HS-5 (cell line): ENCODE measurements at places on chromosomes 1 and 21.

DNA sequence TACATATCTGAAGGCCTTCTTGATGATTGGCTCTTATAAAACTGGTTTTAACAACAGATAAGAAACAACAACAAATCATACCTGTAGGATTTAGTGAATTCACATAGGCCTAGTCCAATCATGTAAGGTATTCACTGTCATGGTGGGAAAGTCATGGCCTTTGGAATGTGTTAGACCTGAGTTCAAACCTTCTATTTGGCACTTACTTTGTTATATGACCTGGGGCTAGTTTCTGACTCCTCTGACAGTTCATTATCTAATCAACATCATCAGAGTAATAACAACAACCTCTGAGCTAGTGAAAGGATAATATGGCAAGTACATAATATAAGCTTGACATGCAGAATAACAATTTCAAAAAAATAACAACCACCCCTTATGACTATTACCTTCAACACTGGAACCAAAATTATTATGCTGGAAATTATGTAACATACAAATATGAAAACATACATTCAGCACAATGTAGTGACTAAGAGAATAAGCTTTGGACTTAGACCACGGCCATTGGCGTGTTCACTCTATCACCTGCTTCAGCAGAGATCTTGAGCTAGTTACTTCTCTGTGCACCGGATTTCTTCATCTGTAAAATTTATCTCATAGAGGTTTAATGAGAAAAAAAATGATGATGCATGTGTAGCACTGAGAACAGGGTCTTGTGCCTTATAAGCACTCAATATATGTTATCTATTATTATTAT is 597.6 kb downstream of the LMO4 start:
- DNase-seq = no peak

- DNase-seq = no peak
Measured at GRCh38 chr1:110412576-110412975, 5.1 kb upstream of the LAMTOR5 start.

DNA sequence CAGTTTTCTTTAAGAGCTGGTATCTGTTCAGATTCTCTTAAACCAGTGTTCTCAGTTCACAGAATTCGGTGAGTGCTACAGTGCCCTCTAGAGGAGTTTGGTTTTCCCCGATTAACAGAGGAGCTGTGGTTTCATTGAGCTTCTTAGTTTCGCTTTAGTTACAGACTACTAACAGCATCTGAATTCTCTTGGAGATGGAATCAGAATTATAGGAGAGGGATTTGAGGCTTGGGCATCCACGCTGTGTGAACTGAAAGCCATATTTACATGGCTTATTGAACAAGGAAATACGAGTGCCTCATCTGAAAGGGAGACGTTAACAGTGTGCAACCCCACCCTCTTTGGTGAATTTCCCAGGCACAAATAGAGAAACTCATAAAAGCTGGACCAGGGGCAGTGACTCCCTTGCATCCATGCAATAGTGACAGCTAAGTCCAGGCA is 202.0 kb downstream of the USH2A start:
- DNase-seq = peak; percentile 69

- DNase-seq = no peak
Measured at GRCh38 chr1:222919478-222919865, 104.6 kb downstream of the DISP1 start.

GRCh38 chr1:18005238-18005637 is 102.4 kb upstream of the IGSF21 start:
- no peak for DNase-seq

- DNase-seq = no peak
Measured at GRCh38 chr1:153474347-153474746, 13.9 kb upstream of the S100A7 start.

- DNase-seq = peak; percentile 80
Measured at GRCh38 chr1:165481820-165482532, 37.0 kb upstream of the RXRG start.

- no peak for DNase-seq
Measured at GRCh38 chr1:26782521-26783212, 5.1 kb upstream of the PIGV start.

DNA sequence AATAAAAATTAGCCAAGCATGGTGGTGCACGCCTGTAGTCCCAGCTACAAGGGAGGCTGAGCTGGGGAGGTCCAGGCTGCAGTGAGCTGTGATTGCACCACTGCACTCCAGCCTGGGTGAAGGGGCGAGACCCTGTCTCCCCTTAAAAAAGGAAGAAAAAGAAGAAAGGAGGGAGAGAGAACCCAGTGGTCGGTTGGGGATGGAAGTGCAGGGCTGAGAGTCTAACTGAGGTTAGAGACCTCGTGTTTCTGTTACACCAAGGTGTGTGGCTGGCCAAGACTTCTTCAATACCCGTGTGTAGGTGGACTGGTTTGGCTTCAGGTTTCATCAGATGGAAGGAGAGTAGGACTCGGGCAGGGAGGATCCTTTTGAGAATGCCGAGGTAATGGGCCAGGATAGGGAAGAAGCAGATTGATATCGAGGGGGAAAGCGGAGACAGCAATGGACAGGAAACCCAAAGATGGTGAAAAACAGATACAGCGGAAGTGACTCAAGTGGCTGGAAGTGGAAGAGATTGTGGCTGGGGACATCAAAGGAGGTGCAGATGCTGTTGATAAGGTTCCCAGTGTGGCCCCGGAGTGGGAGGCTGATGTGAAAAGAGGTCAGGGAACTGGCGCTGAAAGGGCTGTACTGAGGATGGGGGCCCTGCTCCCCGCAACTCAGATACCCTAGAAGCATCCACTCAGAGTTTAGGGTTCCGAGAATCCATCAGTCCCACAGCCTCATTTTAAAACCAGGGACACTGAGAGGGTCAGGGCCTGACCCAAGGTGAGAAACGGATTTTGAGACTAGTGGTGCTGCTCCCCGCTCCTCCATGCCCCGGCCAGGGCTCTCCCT is 681 bp upstream of the UBXN10 start:
- no peak for DNase-seq

DNA sequence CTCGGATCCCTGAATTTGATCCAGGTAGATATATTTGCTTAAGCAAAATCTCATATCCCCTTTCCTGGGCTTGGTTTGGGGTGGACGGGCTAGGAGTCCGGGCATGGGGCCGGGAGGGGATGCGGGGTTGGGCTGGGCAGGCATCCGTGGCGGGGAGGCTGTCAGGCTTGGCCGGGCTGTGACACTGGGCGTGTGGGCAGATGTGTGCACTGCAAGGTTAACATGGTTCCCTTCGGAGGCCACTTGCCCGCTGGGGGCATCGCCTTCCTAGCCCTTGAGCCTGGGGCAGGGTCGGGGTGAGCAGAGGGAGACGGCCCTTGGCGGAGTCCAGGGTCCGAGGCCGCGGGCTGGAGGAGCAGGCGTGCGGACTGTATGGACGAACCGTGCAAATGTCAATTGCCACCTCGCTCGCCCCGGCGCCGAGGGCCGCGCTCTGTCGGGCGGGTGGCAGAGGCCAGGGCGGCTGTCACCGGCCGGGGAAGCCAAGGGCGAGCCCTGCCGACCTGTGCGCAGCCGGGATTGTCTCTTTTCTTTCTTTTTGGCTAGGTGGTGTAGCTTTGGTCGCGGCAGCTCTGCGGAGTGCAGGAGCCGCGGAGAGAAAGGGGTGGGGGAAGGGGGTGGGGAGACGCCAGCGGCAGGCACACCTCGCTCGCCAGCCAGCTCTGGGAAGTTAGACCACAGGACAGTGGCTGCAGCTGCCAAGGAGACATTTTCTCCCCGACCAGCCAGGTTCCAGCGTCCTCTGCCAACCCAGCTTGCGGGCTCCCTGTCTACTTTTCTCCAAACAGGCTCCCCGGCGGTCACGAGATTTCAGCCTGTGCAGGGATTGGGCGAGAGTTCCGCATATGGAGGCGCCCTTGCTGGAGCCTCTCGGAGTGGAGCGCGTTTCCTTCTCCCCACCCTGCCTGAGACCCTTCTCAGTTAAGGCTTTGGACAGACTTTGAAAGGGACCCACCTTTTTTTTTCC is 1.3 kb downstream of the RCOR3 start:
- no peak for DNase-seq

- no peak for DNase-seq
Measured at GRCh38 chr1:30783256-30783915, 25.8 kb upstream of the LAPTM5 start.

- DNase-seq = no peak
Measured at GRCh38 chr1:5456090-5456811, 536.0 kb downstream of the NPHP4 start.

DNA sequence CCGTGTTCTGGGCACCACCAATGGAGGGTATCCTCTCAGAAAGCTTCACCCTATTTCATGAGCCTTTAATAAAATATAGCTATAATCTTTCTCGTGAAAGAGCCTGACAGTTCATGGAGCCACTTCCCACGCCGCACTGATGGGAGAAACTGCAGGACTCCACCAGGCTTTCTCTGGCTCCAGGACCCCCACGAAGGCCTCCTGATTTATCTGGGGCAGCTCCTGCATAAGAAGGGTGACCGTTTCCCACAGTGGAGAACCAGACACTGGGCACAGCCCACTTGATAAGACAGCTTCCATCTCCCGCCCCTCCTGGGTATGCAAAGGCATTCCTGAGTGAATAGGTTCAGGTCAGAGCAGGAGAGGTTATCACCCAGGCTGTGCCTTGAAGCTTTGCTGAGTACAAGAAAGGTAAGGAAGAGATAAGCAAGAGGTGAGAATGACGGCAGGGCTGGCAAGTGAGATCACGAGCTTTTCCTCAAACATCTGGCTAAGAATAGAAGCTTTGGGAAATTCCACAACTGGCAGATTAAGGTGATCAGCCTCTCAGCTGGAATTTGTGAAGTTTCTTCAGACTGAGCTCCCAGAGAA is 499.8 kb downstream of the KIF26B start:
- DNase-seq = no peak

GRCh38 chr1:244171241-244171985 is 120.3 kb downstream of the ZBTB18 start:
- DNase-seq = no peak

GRCh38 chr21:43847301-43847700 is 17.7 kb upstream of the AGPAT3 start:
- no peak for DNase-seq

DNA sequence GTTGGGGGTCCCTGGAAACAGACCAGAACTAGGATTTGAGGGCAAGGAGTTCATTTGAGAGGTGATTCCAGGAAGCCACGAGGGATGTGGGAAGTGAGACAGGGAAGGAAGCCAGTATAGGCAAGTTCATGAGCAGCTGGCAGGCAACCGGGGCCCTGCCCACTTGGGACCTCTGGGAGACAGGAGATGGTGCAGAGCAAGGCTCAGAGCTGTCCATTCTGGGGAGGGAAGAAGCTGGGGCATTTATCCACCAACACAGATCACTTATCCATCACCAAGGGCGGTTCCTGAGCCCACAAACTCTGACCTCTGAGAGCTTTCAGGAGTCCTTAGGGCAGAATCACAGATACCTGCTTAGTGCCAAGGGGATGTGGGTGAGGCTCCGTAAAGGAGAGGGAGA is 16.8 kb downstream of the EDN2 start:
- no peak for DNase-seq

GRCh38 chr1:234473118-234473517 is 5.9 kb downstream of the TARBP1 start:
- no peak for DNase-seq

DNA sequence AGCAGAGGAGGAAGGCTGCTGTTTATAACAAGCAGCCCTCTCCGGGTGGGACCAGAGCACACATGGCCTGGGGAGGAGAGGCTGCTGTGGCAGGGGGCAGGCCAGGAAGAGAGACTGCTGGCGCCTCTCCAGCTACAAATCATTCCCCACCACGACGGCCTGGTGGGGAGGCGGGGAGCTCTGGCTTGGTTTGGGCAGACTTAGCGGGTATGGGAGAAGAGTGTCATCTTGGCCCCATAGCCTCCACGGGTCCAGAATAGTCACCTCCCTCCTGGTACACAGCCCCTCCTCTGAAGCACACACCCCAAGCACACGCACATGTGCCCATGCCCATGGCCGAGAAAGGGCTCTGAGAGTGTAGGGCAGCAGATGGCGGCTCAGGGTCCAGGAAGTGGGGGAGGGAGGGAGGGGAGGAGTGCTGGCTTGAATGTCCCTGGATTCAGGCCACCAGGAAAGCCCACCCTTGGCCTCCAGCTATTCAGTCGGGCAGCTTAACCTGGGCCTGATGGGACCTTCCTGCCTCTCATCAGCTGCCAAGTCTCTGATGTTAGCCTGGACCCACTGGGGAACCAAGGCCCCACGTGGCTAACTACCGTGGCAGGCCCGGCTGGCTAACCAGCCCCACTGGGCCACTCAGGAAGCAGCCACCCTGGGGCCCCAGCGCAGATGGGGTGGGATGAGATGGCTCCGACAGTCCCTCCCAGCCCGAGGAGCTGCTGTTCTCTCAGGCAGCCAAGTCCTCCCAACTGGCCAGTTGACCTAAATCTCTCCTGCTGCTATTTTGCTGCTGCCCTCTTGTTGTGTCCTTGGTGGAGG is 10.9 kb downstream of the LRP8 start:
- DNase-seq = no peak
